ENCODE measurements at places on chromosomes 2 and 18.
A peak's percentile ranks its signal among the peaks of the same experiment; 100 is the strongest.

DNA sequence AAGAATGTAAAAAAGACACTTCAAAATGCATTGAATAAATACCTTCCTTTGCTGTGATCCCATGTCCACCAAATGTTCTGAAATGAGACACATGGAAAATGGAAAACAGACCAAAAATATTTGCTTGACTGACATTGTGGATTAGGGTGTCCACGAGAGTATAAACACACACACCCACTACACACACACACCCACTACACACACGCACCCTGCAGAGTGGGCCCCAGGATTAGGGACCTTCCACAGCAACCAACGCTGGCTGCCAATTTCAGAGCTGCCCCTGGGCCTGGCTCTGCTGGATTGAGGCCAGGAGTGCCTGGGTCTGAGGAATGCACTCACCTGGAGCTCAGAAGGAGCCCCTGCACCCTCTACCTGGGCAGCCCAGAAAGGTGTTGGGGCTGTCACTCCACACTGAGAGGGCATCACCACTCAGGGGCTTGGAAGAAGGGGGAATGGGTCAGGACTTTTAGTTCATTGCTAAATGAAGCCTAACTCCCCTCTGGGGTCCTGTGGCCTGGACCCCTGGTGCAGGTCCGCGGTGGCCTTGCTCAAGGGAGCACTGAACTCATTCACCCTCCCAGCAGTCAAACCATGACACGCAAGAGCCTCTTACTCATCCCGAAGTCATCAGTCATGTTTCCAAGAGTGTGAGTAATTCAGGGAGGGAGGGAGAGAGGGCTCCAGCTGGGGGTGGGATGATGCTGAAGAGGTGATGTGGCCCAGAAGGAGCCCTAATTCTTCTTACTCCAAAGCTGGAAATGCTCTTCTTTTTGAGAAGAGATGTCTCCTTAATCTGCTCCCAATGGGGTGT lies 50.2 kb upstream of the PLB1 start:
- DNase-seq = no peak

- no peak for DNase-seq
These were observed 38.5 kb downstream of the CTDP1 start for GRCh38 chr18:79718126-79718525.

- DNase-seq = no peak
These were observed 45.0 kb downstream of the CROCC2 start for GRCh38 chr2:240951045-240951594.

GRCh38 chr2:47177043-47177565 lies 22.0 kb upstream of the STPG4 start:
- DNase-seq = no peak

DNA sequence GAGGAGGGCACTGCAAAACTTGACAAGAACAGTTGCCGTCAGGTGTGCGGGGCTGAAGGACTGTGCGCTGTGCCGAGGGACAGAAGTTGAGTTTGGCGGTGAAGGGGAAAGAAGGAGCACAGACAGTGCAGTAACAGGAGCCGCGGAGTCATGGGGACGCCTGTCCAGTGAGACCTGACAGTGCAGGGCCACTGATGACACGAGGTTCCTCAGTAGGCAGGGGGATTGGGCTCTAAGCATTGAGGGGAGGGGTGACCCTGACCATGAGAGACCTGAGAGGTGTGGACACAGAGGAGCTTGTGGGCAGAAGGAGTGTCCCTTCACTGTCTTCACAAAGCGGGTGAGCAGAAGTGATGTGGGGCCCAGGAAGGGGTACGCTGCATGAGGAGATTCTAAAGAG lies 104.8 kb downstream of the MTCL1 start:
- DNase-seq = no peak

DNA sequence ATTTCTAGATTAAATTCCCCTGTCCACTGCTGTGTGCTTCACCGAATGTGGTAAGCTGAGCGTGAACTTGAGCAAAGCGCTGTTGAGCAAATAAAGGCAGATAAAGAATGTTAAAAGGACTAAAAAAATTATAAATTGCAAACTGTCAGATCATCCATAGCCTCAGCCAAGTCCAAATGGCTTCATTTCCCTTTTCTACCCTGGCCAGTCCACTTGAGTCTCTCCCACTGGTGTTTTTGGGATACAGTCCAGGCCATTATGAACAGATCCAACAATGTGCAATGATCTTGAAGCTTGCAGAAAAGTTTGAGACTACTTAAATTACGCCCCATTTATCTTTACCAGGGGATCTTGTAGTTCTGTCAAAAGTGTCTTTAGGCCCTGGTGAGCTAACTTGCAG lies 254.6 kb upstream of the PIK3C3 start:
- DNase-seq = no peak

- DNase-seq = no peak
These were observed 133.4 kb upstream of the ITGA6 start for GRCh38 chr2:172293952-172294351.

GRCh38 chr2:229470781-229471180 lies 199.7 kb upstream of the PID1 start:
- DNase-seq = no peak

- DNase-seq = no peak
These were observed 60.9 kb downstream of the EDAR start for GRCh38 chr2:108927936-108928659.

GRCh38 chr2:79966882-79967281 lies 337.7 kb downstream of the LRRTM1 start:
- DNase-seq = no peak

DNA sequence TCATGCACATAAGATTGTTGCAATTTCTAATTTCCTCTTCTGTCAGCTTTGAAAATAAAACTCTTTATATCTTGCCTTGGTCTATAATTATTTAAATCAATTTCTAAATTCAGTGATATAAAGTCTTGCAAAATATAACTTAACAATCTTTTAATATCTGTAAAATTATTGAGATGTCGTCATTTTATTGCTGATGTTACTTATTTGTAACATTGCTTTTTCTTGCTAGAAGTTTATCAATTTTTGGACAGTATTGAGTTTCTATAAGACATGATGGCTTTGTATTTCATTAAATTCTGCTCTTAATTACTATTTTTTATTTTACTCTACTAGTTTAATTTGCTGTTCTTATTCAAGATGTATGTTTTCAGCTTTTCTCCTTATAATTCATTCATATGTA lies 1036.5 kb downstream of the TMEM182 start:
- DNase-seq = no peak

DNA sequence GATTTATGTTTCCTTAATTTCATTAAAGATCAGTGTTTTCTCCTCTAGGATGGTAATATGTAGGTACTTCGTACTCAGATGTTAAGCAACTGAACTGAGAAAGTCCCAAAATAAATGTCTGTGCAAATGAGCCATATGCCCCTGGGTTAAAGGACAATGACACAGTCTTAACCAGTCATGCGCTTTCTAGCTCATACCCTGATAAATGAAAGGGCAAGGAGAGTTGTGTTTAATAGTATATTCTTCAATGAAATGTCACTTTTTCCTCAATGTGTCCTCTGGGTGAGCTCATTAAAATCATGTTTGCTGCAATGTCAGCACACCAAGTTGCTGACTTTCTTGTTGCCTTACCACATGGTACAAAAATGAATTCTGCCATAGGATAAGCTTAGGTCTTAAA lies 856.3 kb downstream of the TMEM182 start:
- DNase-seq = no peak

DNA sequence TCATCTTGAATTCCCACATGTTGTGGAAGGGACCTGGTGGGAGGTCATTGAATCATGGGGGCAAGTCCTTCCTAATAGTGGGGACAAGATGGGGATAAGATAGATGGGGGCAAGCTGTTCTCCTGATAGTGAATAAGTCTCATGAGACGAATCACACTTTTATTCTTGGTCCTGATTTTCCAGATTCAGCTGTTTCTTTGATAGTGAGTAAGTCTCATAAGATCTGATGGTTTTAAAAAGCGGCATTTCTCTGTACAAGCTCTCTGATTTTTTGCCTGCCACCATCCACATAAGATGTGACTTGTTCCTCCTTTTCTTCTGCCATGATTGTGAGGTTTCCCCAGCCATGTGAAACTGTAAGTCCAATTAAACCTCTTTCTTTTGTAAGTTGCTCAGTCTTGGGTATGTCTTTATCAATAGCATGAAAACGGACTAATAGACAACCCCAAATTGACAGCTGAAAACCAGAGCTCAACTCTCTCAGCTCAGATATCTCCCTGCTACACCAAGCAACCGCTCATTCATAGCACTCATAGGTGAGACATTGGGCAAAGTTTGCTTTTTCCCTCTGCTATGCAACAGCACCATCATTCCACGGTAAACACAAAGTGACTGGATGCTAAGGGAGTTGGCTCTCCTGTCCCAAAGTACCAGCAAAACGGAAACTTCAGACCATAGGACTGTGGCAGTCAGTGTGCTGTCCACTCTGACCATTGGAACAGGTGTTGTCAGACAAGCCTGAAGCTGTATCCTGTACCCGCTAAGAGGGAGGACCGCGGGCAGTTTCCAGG lies 44.9 kb upstream of the TBC1D8 start:
- no peak for DNase-seq

- DNase-seq = no peak
These were observed 1.7 kb downstream of the TMSB10 start for GRCh38 chr2:84906900-84907714.

DNA sequence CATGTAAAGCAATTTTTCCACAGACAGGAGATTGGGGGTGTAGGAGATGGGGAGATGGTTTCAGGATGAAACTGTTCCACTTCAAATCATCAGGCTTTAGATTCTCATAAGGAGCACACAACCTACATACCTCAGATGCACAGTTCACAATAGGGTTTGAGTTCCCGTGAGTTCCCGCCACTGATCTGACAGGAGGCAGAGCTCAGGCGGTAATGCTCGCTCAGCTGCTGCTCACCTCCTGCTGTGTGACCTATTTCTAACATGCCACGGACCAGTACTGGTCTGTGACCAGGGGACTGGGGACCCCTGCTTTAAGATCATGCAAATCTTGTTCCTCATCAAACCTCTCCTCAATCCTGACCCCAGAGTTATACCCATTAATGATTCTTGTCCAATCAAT lies 70.1 kb downstream of the RPE start:
- no peak for DNase-seq

DNA sequence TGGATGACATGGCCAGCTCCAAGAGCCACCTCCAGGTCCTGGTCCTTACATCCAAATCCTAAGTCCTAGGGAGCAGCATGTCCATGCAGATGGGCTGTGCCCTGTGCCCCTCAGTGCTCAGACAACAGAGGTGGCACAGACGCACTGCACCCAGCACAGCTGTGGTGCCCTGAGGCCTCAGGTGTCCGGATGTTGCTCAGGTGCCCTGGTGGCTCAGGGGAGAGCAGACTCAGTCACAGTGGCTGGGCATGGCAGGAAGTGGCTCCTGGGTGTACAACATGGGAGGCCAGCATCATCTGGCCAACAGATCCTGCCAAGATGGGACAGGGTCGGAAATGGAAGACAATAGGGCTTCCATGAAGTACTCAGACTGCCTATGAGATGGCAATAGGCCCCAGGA lies 50.1 kb downstream of the TIMM21 start:
- no peak for DNase-seq

GRCh38 chr2:43343573-43344304 lies 117.3 kb upstream of the ZFP36L2 start:
- no peak for DNase-seq

GRCh38 chr2:152647552-152647951 lies 69.7 kb downstream of the PRPF40A start:
- DNase-seq = no peak

GRCh38 chr2:164589522-164589921 lies 31.8 kb downstream of the GRB14 start:
- DNase-seq = no peak

GRCh38 chr2:125397535-125398251 lies 1258.3 kb upstream of the GYPC start:
- no peak for DNase-seq

DNA sequence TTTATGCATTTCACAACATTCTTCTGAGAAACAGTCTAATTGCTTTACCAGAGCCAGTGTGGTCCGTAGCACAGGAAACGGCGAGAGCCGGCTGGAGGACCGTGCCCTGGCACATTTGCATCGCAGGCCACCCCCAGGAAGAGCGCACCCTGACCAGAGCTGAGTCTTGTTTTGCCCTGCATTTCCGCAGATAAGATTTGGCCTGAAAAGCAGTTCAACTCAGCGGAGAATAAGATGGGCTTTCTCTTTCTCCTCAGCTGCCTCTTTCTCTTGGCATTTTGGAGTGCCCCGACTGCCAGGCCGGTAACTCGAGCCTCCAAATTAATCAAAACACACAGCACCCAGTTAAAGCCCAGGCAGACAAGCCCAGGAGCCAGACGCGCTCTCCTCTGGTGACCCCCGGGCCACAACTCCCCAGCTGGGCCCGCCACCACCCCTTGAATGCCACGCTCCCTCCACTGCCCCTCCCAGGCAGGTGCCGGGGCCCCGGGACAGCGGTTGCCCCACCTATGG lies 464 bp downstream of the COL4A4 start:
- no peak for DNase-seq

- no peak for DNase-seq
These were observed 45.9 kb upstream of the SIX2 start for GRCh38 chr2:45055162-45055605.

- no peak for DNase-seq
These were observed 38.4 kb upstream of the REL start for GRCh38 chr2:60843006-60843405.

DNA sequence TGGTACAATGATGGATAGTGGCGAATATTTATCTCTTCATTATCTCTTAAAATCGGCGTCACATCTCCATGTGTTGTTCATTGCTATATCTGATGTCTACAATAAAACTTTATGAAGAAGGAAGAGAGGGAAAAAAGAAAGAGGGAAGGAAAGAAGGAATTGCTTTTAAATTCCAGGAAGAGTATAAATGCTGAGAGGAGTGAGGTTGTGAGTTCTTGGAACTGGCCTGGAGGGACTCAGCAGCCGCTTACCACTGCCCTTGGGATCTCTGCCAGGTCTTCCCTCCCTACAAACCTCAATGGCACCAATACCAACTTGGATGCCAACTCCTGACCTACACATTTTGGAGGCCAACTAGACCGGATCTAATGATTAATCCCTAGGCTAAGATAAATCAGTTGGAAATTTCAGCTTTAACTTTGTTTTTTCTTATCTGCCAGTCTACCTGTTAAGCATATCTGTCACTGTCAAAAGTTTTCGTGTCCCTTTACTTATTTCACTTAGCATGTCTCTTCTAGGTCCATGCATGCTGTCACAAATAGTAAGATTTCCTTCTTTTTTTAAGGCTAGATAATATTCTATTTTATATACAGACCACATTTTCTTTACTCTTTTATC lies 9.8 kb downstream of the SCN9A start:
- no peak for DNase-seq

DNA sequence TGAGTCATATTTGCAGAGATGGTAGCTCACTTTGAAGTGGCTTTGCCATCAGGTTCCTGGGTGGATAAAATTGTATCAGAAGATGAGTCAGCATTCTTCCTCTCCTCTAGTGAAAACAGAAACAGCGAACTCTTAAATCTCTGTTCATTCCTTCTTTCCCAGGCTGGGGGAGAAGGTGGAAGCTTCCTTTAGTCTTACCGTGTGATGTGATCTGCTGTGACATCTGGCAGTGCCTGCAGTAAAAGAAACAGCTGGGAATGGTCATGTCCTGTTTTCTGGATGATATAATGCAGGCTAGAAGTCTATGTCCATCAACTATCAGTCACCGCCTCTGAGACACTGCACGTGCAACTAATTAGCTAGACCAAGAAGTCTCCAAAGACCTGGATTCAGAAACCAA lies 171.6 kb downstream of the VAPA start:
- DNase-seq = no peak

- peak; percentile 47 for DNase-seq
These were observed 110.0 kb downstream of the MYCN start for GRCh38 chr2:16050261-16050907.

GRCh38 chr2:208134928-208135586 lies 5.4 kb upstream of the CRYGC start:
- no peak for DNase-seq

GRCh38 chr2:238600506-238601432 lies 174.0 kb downstream of the ASB1 start:
- DNase-seq = no peak

Data from NCI-H187 treated with DMSO at 0.1 percent for 48 hours (cell line).